Activated CD4-positive, alpha-beta memory T cell treated with anti-CD3 and anti-CD28 coated beads, Interleukin-2, amount 10 ng/mL, durations not matched to agents 7 days and 5 days (primary cell): ENCODE measurements at places on chromosomes 5 and 9. TPM values are rescaled to one million over a fixed set of nuclear protein-coding genes. Genes with fewer than 3 reads are reported as not detected.

DNA sequence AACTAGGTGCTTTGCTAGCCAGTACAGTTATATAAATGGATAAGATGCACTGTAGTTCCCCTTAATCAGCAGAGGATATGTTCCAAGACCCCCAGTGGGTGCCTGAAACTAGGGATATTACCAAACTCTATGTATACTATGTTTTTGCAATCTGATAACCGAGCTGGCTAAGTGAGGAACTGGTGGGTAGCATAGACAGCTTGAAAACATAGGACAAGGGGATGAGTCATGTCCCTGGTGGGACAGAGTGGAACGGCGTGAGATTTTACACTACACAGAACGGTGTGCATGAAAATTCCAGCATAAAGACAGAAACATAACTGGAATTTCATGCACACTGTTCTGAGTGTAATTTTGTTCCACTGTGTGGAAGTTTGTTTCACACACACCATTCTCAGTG lies 86.9 kb downstream of the BASP1 start:
- H3K36me3 ChIP-seq = no peaks in the 10 kb centered on the region
- no peaks in the 10 kb centered on the region for H3K27me3 ChIP-seq
- H3K4me3 ChIP-seq = no peak overlapping the region
- no peaks in the 10 kb centered on the region for H3K4me1 ChIP-seq
- no peak for DNase-seq

GRCh38 chr5:139919308-139919707 lies 123.7 kb downstream of the PSD2 start:
- no peaks in the 10 kb centered on the region for H3K4me1 ChIP-seq
- no peaks in the 10 kb centered on the region for H3K36me3 ChIP-seq
- no peak overlapping the region for H3K4me3 ChIP-seq

- no peak for DNase-seq
- H3K4me3 ChIP-seq = peak overlapping the region; percentile 24
- H3K36me3 ChIP-seq = peaks cover 25% of the 10 kb centered on the region
- H3K27ac ChIP-seq = no peak overlapping the region
- H3K4me1 ChIP-seq = peaks cover 25% of the 10 kb centered on the region
Measured at GRCh38 chr9:127852829-127853228, 1.6 kb downstream of the ENG start.

DNA sequence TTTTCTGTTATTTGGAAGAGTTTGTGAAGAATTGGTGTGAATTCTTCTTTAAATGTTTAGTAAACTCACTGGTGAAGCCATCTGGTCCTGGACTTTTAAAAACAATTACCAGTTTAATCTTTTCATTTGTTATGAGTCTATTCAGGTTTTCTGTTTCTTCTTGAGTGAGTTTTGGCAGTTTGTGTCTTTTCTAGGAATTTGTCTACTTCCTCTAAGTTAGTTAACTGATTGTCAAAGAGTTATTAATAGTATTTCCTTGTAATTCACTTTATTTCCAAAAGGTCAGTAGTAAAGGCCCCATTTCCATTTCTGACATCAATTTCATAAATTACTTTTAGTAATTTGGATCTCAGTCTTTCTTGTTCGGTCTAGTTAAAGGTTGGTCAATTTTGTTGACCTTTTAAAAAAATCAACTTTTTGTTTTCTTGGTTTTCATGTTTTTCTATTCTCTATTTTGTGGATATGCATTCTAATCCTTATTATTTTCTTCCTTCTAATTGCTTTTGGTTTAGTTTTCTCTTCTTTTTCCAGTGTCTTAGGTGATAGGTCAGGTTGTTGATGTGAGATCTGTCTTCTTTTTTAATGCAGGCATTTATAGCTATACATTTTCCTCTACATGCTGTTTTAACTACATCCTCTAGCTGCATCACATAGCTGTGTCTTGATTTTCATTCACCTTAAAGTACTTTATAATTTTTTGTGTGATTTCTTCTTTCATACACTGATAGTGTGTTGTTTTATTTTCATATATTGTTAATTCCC lies 7.3 kb upstream of the SMIM3 start:
- peaks cover 24% of the 10 kb centered on the region for H3K36me3 ChIP-seq
- H3K4me3 ChIP-seq = no peak overlapping the region
- DNase-seq = no peak
- H3K27ac ChIP-seq = peak overlapping the region; percentile 56

- no peak overlapping the region for H3K27ac ChIP-seq
- H3K36me3 ChIP-seq = no peaks in the 10 kb centered on the region
- no peaks in the 10 kb centered on the region for H3K27me3 ChIP-seq
- no peak for DNase-seq
- no peak overlapping the region for H3K4me3 ChIP-seq
Measured at GRCh38 chr9:82057805-82058204, 69.2 kb downstream of the SPATA31D1 start.

DNA sequence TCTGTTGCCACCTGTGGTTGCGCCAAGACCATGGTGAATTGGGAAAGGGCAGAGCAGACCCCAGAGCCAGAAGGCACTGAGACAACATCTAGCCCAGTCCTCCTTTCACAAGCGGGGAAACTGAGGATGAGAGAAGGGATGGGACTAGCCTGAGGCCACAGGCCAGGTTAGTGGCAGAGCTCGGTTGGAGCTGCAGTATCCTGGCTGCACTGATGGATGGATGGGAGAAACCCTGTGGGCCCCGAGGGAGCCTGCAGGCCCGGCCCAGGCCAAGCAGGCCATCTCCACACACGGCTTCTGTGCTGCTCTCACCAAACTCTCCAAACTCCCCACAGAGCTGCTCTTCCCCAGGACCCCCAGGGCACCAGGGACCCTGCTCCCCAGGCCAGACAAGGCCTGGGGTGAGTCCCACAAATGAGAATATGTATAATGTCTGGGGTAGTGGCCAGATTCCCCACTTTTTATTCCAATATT lies 60.2 kb downstream of the TSTD2 start:
- peaks cover 17% of the 10 kb centered on the region for H3K4me1 ChIP-seq
- H3K4me3 ChIP-seq = no peak overlapping the region
- H3K27me3 ChIP-seq = peaks cover 5% of the 10 kb centered on the region
- no peak for DNase-seq
- no peak overlapping the region for H3K27ac ChIP-seq

DNA sequence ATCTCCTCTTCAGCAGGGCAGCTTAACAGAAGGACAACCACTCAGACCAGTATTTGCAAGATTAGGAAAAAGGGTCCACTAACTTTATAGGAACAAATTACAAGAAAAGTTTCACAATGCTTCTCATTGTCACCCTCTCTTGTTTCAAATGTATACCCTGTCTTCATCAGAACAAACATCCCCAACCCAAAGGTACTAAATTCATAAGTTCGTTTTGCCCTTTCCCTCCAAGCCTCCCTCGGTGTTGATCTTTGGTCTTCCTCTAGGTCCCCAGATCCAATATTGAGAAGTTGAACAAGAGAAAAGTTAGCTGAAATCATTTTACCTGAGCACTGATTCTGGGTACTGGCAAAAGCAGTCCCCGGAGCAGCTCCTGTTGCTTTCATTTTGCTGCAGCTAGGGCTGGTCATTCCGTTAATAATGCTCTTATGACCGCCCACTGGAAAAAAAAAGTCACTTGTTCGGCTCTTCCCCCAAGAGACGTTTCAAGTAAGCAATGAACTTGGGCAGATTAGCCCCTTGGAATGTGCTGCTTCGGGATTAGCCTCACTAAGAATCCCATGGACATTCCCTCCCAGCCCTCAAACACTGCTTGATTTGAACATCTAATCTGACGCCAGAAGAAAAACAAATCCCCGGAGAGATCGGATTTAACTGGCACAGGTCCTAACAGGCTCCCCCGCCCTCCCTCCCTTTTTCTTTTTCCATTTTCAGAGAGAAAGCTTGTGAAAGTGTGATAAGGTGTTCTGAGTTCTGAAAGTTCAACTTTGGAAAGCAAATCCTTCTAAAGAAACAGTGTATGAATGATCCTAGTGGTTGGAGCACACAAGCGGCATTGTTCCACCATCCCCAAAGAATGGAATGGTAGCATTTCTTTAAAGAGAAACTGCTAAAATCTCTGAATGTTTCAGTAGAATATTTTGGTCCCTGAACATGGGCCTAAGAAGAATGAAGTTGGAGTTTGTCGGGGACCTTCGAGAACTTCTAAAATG lies 252.5 kb downstream of the TRPM3 start:
- DNase-seq = no peak
- H3K4me3 ChIP-seq = no peak overlapping the region
- peaks cover 2% of the 10 kb centered on the region for H3K27me3 ChIP-seq
- no peak overlapping the region for H3K27ac ChIP-seq
- no peaks in the 10 kb centered on the region for H3K36me3 ChIP-seq
- H3K4me1 ChIP-seq = no peaks in the 10 kb centered on the region

DNA sequence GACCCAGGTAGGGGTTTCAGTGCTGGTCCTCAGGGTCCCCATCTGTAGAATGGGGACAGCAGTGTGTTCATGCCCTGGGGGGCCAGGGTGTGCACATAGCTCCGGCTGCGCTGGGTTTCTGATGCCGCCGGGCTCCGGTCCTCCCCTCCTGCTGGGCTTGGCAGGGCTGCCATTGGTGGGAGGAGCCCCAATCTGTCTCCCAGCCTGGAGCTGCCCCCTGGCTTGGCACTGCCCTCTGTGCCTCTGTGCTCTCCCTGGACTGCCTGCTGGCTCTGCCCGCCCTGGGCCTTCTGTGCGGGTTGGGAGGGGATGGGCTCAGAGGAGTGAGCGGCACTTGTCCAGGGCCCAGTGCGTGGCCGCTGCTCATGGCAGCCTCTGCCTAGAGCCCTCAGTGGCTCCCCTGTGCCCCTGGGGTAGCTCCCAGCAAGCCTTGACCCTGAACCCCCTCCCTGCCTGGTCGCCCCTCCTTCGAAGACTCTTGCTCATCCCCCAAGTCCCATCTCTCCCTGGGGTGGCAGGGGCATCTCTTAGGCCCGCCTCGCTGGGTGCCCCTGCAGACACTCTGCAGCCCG lies 35.7 kb downstream of the RXRA start:
- DNase-seq = no peak
- H3K4me1 ChIP-seq = no peaks in the 10 kb centered on the region
- no peaks in the 10 kb centered on the region for H3K36me3 ChIP-seq
- H3K4me3 ChIP-seq = no peak overlapping the region

DNA sequence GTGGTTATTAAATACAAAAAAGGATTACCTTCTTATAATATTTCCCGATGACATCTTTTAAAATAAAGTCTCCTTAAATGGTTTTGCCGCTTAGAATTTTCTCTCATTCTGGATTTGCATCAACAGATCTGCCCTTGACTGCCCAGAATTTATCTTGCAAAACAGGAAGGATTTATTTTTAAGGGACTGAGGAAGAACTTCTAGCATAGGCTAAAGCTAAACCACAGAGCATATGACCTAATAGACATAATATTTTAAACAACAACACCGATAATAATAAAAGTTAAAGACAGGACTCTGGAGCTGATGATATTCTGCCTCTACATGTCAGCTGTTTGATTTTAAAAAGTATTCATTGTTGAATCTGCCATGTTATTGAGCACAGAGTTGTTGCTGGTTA lies 145.3 kb upstream of the ADCY2 start:
- no peaks in the 10 kb centered on the region for H3K36me3 ChIP-seq
- no peak overlapping the region for H3K27ac ChIP-seq
- H3K4me3 ChIP-seq = no peak overlapping the region
- peaks cover 2% of the 10 kb centered on the region for H3K27me3 ChIP-seq

DNA sequence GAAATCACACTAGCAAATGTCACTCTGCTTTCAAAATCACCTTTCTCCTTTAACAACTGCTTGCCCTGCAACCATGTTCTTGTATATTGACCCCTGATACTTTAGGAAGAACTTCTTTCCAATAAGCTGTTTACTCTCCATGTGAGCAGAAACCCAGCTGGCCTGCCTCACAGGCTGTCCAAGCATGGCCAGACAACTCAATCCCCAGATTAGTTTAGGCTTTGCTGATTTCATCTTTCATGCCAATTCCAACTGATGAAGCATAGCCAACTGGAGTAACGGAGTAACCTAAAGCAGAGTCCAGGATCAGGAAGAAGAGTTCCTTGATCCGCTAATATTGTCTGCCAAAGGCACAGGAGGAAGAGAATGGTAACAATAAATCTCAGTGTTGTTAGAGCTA lies 56.7 kb upstream of the HTR1A start:
- H3K27ac ChIP-seq = no peak overlapping the region
- H3K4me3 ChIP-seq = no peak overlapping the region
- H3K27me3 ChIP-seq = no peaks in the 10 kb centered on the region
- no peaks in the 10 kb centered on the region for H3K36me3 ChIP-seq

GRCh38 chr5:128927644-128928043 lies 37.6 kb upstream of the SLC27A6 start:
- H3K27me3 ChIP-seq = no peaks in the 10 kb centered on the region
- no peak for DNase-seq
- H3K4me3 ChIP-seq = no peak overlapping the region
- H3K36me3 ChIP-seq = no peaks in the 10 kb centered on the region

DNA sequence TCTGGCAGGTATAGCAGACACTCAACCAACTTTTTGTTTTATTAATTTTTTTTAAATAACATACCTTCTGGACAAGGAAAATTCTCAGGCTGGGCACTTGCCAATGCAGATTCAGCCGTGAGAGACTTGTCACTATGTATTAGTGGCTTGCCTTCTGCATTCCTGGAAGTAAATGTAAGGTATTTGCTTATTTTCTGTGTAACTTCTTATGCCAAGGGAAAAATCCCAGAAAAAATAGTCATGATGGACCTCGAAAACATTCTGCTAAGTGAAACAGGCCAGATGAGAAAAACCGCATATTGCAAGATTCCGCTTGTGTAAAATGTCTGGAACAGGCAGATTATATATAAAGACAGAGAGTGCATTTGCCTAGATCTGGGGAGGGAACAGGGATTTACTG lies 260.3 kb upstream of the DAPK1 start:
- H3K27me3 ChIP-seq = no peaks in the 10 kb centered on the region
- no peak overlapping the region for H3K4me3 ChIP-seq
- DNase-seq = no peak
- no peaks in the 10 kb centered on the region for H3K4me1 ChIP-seq

DNA sequence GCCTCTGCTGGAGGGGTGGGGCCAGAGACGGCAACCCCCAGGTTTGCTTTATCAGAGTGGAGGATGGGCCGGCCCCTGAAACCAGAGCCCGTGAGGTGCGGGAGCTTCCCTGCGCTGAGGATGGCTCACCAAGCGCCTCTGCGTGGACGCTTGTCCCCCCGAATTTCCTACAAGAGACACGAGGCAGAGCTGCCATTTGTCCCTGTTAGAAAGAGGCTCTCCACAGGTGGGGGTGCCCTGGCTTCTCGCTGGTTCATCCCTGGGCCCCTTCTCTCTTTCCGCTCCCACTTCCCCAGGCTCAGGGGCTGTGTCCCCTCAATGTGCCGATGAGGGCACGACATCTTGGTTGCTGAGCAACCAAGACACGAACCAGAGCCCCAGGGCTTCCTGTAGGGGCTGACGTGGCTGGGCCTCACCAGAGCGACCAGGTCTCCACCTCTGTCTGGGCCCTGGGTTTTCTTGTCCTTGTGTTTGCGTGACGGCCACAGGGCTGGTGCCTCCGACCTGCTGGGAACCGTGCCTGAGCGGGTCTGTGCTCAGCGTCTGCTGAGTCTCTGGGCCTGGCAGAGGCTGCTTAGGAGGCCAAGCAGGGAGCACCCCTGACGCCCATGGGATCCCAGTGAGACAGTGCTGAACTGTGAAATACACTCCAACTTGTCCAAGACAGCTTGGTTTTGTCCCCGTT lies 119.6 kb upstream of the COL5A1 start:
- H3K27ac ChIP-seq = no peak overlapping the region
- H3K36me3 ChIP-seq = no peaks in the 10 kb centered on the region
- DNase-seq = no peak

- peaks cover 15% of the 10 kb centered on the region for H3K36me3 ChIP-seq
- no peak for DNase-seq
- peaks cover 23% of the 10 kb centered on the region for H3K4me1 ChIP-seq
- no peak overlapping the region for H3K4me3 ChIP-seq
- H3K27me3 ChIP-seq = no peaks in the 10 kb centered on the region
Measured at GRCh38 chr9:78023003-78023741, 8.4 kb downstream of the GNAQ start.

Gene RPS14
- 2,367 TPM for total RNA-seq

Gene PLAC8L1
- not detected for total RNA-seq

Gene CA9
- 1.2 TPM for total RNA-seq

Gene GRM6
- total RNA-seq = not detected

Gene LCN10
- not detected for total RNA-seq
